Spinal cord (tissue), 10 donors: ENCODE measurements at places on chromosomes 5 and 9. TPM values are rescaled to one million over a fixed set of nuclear protein-coding genes. Genes with fewer than 3 reads are reported as not detected.
A peak's percentile ranks its signal among the peaks of the same experiment; 100 is the strongest.

- no peak for DNase-seq
These were observed 132.7 kb downstream of the ELAVL2 start for GRCh38 chr9:23693374-23693773.

Gene NUTM2G
- not detected for total RNA-seq

GRCh38 chr5:146302406-146302805, 36.2 kb upstream of the POU4F3 start:
- DNase-seq, result no peak

Gene NOXA1
- 7.1 TPM for total RNA-seq

Gene TGFBR1
- total RNA-seq, result 97.6 TPM

DNA sequence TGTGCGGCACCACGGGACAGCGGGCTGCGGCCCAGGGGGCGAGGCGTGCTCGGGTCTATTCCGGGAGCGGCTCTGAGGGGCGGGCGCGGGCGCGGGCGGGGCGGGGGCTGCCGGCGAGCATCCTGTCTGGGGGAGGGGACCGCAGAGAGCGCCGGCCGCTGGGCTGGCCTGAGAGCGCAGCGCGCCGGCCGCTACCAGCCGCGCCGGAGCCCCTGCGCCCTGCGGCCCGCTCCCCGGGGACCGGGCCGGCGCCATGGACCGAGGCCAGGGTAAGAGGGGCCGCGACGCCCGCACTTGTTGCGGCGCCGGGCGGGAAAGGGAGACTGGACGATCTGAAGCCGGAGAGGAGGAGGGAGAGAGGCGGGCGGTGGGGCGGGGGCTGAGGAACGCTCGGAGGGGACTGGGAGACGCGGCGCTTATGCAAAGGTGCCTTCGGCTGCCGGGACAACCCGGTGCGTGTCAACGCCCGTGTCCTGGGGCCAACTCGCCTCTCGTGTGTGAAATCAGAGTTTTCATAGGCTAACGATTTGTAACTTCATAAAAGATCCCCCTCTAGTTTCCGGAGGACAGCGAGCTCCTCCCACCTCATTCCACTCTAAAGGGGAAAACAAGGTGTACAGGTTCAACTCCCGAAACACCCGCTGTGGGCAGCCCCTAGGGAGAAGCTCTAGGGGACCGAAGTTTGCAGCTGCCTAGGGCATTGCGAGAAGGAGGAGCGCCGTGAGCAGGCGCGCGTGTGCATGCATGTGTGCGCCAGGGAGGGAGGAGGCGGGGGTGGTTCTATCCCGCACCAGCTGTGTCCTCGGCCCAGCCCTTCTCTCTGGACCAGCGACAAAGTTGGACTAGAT, at the start of gene AFAP1L1:
Gene AFAP1L1 (plus strand): TSS at position 144 of the 848 bp plus-strand sequence. CDS start 110 bp downstream, at position 254.
- peak; percentile 54 for DNase-seq

Gene ORM2
- total RNA-seq, result 0.28 TPM

DNA sequence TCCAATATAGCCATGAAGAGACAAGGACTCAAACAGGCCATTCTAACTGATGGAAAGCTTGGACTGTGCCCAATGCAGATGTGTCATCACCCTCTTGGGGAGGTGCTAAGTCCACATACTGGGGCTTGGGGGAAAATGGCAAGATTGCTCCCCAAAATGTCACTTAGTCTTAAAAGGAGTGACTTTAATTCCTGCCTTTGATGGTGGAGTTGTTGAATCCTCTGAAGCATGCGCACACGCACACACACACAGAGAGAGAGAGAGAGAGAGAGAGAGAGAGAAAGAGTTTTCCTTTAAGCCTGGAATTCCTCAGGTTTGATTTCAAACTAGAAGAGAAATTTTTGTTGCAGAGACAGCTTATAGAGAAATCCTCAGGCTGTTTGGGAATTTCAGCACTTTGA, 161.9 kb upstream of the GAS1 start:
- no peak for DNase-seq
